ENCODE measurements at places on chromosomes 16 and 17.

DNA sequence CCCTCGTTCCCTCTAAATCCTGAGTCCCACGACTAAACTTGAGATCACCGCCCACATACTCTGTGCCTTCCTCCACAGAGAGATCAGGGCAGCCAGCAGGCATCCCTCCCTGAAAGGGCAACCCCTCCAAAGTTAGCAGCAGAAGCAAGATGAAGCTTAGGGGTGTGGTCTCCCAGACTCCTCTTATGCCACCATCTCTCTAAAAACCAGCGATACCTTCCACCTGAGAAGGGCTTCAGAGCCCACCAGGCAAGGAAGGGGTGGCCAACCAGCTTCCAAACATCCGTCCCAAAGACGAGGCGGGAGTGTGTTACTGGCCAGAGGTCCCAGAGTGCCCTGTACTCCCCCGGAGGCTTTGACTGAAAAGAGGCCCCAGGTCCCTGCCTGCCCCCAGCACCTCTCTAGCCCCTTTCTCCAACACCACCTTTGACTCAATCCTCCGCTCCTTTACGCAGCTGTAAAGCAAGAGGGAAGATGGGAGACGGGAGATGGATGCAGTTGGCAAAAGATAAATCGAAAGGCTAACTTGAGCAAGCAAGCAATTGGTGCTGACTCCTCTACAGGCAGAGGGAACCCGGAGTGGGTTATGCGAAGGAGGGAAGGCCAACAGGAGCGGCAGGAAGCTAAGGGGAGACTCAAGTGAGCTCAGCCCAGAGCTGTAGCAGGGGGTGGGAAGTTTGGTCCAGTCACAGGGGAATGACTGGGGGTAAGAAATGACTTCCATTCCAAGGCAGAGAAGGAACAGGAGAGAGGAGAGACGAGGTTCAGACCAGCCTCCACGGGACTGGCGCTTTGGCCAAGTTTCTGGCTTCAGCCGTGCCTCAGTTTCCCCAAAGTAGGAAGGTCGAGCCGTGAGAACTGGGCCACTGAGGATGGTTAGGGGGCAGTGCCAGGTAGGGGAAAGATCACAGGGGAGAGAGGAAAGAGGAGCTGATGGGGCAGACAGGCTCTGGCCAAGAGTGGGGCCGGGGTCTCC, 1.0 kb downstream of the ST3GAL2 start:
- no peak for DNase-seq

DNA sequence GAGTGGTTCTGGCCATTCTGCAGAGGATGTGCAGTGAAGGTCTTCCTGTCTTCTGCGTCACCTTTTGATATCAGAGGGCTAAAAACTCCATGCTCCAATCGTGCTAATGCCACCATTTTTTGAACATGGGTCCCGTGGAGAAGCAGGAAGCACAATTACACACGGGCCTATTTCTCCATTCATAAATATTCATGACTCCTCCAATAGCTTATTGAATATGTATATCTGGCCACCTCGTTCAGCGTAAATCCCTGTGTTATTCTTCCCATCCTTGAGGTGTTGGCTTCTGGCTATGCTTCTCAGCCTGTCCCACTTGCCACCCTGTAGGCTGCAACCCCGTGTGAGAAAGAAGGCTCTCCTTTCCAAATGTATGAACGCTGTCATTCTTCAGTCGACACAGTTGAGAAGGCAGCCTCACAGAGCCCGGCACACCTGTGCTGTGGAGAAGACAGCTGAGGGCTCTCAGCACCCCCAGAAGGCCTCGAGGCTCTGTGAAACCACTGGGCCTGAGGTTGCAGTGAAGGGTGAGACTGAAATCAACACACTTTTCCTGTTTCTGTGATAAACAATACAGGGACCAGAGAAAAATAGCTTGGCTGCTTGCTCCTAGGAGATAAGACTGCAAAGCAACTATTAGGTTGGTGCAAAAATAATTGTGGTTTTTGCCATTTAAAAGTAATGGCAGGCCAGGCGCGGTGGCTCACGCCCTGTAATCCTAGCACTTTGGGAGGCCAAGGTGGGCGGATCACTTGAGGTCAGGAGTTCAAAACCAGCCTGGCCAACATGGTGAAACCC, 4.9 kb upstream of the ANKRD40CL start:
- DNase-seq = no peak

- DNase-seq = no peak
Measured at GRCh38 chr17:13003454-13003851, 14.4 kb downstream of the ELAC2 start.

GRCh38 chr17:4934173-4934979, 2.3 kb downstream of the GP1BA start:
- no peak for DNase-seq

GRCh38 chr17:7156342-7156940, 22.7 kb downstream of the ASGR1 start:
- no peak for DNase-seq

DNA sequence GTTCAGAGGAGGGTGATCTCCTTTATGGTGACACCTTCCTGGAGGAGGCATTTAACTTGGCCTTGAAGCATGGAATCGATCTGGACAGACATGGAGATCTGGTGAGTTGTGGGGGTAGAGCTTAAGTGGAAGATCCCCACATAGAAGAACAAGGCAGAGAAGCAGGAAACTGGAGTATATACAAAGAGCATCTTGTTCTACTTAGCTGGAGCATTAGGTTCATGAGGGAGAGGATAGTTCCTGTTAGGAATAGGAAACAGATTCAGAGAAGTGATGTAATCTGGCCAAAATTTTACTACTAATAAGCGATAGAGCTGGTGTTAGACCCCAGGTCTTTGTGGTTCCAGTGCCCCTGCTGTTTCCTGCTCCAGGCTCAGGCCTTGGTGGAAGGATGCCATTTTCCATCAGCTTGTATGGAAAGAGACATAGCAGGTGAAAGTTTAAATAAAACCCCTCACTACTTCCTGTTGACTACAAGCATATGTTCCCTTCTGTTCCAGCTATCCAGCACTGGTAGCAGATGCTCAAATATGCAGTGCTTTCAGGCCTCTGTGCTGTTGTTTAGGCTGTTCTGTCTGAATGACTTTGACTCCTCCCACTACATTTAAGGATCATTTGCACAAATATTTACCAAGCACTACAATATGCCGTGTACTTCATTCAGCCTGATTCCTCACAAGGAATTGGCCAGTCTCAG, 9.4 kb downstream of the RPAIN start:
- no peak for DNase-seq

DNA sequence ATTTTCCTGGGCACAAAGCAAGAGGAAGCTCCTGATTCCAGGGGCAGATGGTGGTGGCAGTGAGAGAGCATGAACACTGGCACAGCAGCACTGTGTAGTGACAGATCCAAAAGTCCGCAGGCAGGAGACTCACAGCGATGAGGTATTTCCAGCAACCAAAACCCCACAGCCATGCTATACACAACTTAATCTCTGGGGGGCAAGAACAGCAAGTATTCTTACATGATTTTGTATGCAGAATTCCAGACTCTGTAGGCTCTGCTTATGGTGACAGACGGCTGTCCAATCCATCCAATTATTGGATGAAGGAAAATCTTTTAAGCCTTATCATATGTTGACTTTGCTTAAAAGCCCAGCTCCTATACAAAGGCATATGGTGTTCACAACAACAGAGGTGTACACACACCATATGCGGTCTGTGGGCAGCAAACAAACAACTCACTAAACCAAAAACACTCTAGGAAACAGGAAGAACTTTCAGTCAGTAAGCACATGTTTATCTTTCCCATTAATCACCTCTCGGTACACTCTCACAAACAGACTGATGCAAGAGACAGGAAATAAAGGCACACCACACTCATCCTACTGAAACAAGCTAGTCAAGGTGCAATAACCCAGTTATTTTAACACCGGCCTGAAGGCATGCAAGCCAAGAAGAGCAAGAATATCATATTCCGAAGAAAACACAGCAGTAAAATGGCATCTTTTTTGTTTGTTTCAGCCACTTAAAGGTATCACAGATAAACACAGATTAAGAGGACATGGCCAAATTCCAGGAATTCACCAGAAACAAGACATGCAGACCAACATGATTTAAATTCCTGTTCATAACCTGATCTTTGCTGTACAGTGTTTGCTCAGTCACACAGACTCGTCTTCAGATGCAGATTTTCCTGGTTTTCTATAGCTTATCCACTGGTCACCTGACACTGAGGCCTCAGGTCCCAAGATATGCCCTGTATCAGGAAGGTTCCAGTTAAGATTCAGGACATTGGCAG, 47.8 kb downstream of the ERN1 start:
- DNase-seq = no peak

GRCh38 chr17:80761110-80761871, 216.7 kb downstream of the RPTOR start:
- DNase-seq = no peak

GRCh38 chr17:15926039-15926740, 18.7 kb upstream of the ADORA2B start:
- no peak for DNase-seq

DNA sequence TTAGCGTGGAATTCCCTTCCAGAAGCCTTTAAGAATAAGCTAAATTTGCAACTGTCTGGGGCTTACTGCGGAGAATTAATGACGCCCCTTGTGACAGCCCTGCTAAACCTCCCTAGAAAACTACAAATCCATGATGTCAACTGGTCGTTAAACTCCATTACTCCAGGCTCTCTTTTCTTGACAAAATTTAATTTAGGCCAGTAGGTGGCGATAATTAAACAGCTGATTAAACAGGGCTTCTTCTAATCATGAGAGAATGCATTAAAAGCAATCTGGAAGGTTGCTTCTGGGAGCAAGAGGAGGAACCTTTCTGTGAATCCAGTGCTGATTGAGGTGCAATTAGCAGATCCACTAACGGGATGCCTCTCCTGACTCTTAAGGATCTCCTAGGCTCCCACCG, 8.1 kb upstream of the NLRP1 start:
- DNase-seq = no peak

DNA sequence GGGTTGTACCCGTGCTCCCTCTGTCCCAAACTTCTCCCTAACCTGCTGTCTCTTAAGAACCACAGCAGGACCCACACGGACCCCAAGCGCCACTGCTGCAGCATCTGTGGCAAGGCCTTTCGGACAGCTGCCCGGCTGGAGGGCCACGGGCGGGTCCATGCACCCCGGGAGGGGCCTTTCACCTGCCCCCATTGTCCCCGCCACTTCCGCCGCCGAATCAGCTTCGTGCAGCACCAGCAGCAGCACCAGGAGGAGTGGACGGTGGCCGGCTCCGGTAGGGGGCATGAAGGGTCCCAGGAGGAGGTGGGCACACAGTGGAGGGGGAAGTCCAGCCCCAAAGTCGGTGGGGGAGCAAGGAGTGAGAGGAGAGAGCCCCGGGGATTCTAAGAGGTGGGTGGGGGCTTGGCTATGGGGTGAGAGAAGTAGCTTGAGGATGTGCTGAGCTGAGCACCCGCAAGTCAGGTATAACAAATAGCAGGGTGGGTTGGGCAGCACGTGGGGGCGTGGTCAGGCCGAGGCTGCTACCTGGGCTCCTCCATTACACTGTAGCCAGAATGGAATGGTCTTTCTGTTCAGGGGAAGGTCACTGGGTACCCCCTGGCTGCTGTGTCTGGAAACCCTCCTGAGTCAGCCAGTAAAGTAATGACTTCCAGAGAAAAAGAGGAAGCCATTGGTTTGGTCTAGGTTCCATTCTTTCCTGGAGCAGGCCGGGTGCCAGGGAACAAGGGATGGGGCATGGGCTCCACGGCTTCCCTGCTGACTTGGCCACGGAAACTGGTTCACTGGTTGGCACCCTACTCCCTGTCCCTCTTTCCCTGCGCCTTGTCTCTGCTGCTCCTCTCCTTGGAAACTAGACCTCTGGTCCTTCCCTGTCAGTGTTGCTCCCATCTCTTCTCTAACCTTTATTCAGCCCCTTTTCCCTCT, 7.1 kb downstream of the PRSS53 start:
- peak; percentile 36 for DNase-seq

DNA sequence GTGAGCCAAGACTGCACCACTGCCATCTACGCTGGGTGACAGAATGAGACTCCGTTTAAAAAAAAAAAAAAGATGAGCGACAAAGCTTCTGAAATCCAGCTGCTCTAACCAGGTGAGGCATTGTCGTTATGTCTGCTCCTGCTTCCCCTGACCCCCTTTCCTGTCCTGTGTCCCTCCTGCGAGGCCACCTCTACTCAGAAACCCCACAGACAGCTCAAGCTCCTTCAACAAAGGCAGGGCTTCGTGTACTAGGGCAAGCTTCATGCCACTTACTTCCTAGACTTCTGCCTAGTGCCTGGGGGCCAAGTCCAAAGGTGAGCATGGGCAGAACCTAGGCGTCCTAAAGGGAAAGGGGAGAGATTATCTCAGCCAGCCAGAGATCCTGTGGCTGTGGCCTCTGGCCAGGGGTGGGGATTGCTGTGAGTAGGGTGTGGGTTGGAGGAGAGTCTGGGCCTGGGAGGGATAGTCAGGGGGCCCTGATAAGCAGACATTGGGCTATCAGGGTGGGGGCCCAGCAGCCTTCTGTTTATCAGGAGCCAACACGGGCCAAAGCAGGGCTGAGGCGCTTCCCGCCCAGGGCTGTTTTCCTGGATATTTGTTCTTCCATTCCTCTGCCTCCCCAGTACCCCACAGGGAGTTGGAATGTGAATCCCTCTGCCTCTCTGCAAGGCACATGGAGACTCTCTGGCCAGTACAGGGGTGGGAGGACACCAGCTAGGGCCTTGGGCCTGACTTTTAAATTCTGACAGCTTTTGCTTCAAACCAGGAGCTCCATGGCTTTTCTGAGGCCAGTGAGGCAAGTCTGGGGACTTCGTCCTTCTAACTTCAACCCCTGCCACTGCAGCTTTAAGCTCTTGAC, 10.4 kb downstream of the ERAL1 start:
- no peak for DNase-seq

DNA sequence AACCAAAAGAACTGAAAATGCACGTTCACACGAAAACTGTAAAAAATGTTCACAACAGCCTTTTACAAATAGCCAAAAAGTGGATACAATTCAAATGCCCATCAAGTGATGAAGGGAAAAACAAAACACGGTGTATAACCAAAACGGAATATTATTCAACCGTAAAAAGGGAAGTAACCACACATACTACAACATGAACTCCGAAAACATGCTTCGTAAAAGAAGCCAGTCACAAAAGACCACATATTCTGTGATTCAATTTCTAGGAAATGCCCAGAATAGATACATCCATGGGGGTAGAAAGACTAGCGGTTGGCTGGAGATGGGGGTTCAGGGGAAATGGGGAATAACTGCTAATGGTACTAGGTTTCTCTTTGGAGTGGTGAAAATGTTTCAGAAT, 81.5 kb upstream of the TRAP1 start:
- no peak for DNase-seq

GRCh38 chr17:44556832-44557606, at the start of gene FZD2:
Gene FZD2 (plus strand): TSS chr17:44557484. CDS start chr17:44557689, 205 bp downstream.
- peak; percentile 64 for DNase-seq

- no peak for DNase-seq
Measured at GRCh38 chr17:50093246-50093645, 1.9 kb upstream of the PDK2 start.

GRCh38 chr17:72726936-72727335, 365.6 kb downstream of the SLC39A11 start:
- no peak for DNase-seq
